ENCODE measurements at places on chromosomes 3 and 15.

DNA sequence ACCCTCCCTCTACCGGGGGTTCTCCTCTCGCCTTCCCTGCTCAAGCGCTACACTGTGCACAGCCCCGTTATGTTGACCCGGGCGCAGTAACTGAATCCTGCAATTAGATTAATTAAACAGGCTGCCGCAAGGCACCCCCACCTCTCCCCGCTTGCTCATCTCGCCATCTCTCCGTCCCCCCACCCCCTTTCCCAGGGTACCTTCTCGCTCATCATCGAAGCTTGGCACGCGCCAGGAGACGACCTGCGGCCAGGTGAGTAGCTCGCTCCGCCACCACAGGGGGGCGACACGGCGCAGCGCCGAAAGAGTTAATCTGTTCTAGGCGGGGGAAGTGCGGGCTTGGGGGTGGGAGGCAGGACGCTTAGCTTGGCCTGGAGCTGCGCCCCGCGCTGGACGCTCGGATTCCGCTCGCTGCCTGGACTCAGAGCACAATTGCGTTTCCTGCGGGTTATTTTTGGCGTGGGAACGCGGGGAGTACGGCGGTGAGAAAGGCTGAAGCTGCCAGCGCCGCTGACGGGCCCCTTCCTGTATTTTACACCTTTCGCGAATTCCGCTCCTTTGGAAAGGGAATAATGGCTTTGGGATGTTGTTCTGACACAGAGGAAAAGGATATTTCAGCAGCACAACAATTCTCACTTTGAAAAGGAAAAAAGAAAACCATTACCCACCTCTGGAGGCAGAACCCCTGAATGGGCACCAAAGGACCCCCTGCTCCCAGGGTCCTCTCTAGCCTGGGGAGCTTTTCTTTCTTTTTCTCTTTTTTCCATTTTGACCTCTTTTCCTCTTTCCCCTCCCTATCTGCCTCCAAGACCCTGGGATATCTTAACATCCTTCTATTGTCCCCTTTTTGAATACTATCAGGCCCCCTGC is 1.5 kb downstream of the DLL4 start:
- peak overlapping the region; percentile 57 for H3K4me3 ChIP-seq
- no peaks in the 10 kb centered on the region for H3K36me3 ChIP-seq
- H3K4me1 ChIP-seq = peaks cover 62% of the 10 kb centered on the region
- peak overlapping the region; percentile 10 for H3K27ac ChIP-seq
- H3K27me3 ChIP-seq = peaks cover 48% of the 10 kb centered on the region

DNA sequence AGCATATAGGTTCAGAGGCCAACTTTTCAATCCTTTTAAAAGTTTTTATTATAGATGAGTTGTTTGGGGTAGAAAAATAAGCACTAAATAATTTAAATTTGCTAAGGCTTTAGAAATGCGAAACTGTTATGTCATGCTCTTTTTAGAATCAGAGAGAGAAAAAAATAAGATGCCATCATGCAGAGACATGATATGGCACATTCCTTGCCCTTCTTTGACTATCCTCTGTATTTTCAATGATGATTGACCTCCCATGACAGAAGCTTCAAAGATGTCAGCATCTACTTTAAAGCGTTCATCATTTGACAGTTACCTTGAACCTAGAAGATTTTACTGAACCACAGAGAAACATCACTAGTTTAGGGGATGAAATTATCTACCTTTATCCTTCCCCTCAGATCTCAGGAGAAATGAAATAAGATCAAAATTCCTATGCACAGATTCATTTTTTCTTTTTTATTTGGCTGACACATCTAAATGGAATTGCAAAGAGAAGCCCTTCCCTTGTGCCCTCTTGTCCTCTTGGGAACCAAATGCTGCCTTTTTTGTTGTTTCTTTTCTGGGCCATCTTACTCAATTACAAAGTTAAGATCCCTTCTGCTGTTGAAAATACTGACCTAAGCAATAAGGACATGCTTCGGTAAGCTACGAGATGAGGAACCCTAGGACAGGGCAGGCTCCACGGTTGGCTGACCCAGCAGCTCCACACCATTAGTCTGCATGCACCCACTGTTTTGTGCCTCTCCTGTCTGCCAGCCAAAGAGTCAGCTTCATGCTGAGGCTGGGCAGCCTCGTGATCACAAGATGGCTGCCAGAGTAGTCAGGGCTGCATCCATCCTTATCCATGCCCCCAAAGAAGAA is 289.7 kb upstream of the TPM1 start:
- H3K36me3 ChIP-seq = peaks cover 19% of the 10 kb centered on the region
- H3K27ac ChIP-seq = no peak overlapping the region
- no peaks in the 10 kb centered on the region for H3K27me3 ChIP-seq
- no peak overlapping the region for H3K4me3 ChIP-seq
- peaks cover 7% of the 10 kb centered on the region for H3K4me1 ChIP-seq

DNA sequence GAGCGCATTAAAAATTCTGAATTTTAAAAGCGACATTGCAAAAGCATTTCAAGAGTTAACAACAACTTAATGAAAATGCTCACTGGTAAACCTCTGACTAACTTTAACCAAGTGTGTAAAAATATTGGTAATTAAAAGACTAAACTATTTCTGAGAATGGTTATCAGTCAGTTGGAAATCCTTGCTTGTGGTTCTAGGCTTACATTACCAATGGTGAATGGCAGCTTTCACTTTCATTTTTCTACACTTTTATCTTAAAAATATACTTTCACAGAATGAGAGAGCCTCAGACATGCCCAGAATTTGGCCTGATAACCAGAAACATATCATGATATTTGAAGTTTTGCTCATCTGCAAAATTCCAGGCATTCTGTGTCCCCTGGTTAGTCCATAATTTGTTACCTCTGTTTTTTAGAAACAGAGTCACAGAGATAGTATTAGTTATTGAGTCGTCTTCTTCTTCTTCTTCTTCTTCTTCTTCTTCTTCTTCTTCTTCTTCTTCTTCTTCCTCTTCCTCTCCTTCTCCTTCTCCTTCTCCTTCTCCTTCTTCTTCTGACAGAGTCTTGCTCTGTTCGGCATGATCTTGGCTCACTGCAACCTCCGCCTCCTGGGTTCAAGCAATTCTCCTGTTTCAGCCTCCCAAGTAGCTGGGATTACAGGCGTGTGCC is 5.5 kb upstream of the RNF111 start:
- no peaks in the 10 kb centered on the region for H3K27me3 ChIP-seq
- H3K4me3 ChIP-seq = no peak overlapping the region
- H3K27ac ChIP-seq = no peak overlapping the region
- no peaks in the 10 kb centered on the region for H3K4me1 ChIP-seq
- DNase-seq = no peak
- no peaks in the 10 kb centered on the region for H3K36me3 ChIP-seq

- peaks cover 6% of the 10 kb centered on the region for H3K36me3 ChIP-seq
- no peaks in the 10 kb centered on the region for H3K4me1 ChIP-seq
- H3K27ac ChIP-seq = no peak overlapping the region
- H3K4me3 ChIP-seq = no peak overlapping the region
- H3K27me3 ChIP-seq = no peaks in the 10 kb centered on the region
Observed at GRCh38 chr3:8985411-8985831, 22.1 kb upstream of the RAD18 start.
